ENCODE measurements at places on chromosomes 7 and 10. TPM values are rescaled to one million over a fixed set of nuclear protein-coding genes. Genes with fewer than 3 reads are reported as not detected.

Gene RBM20
- 0.23 TPM for total RNA-seq

Gene MBLAC1
- total RNA-seq, result 5.3 TPM

Gene PNLIPRP3
- total RNA-seq, result not detected

Gene NODAL
- total RNA-seq, result 3.5 TPM

Gene DKK1
- total RNA-seq, result 5.3 TPM

Gene PDE6C
- not detected for total RNA-seq

Gene HEPACAM2
- total RNA-seq, result 0.23 TPM

Gene SRGN
- total RNA-seq, result 29.1 TPM

Gene SLC39A12
- total RNA-seq, result 20.1 TPM

Gene TSC22D4
- 33.7 TPM for total RNA-seq

Gene HILPDA
- total RNA-seq, result 17.5 TPM

Gene VSTM4
- total RNA-seq, result 7.8 TPM

Gene GRID2IP
- 2.1 TPM for total RNA-seq

Gene CTNNA3
- 9.7 TPM for total RNA-seq

Gene EIF5AL1
- 0.23 TPM for total RNA-seq

Gene TOMM7
- total RNA-seq, result 189 TPM

Gene ADAM22
- 103 TPM for total RNA-seq

Gene CDHR1
- 5.3 TPM for total RNA-seq

Gene GNG11
- total RNA-seq, result 6.5 TPM

Gene CPED1
- 4.4 TPM for total RNA-seq

Gene SPDYE6
- not detected for total RNA-seq

Gene SERPINE1
- total RNA-seq, result 0.23 TPM

Gene FAM53B
- 25.4 TPM for total RNA-seq

Gene ATG9B
- total RNA-seq, result 3.9 TPM

Gene MACC1
- total RNA-seq, result 0.23 TPM

Gene AKR1C2
- total RNA-seq, result 21.2 TPM

Gene CTAGE15
- total RNA-seq, result 0.69 TPM

Gene CFAP70
- total RNA-seq, result 6.0 TPM

Gene PRTFDC1
- 31.8 TPM for total RNA-seq

Gene COL28A1
- total RNA-seq, result 1.4 TPM

Gene MUC12
- 0.23 TPM for total RNA-seq

Gene ERVW-1
- total RNA-seq, result not detected

Gene BTBD16
- not detected for total RNA-seq

Gene AEBP1
- 9.7 TPM for total RNA-seq

Gene RGS10
- total RNA-seq, result 12.9 TPM

Gene PAX4
- not detected for total RNA-seq

Gene FAM25C
- total RNA-seq, result not detected

Gene FOXI2
- total RNA-seq, result not detected

Gene SMO
- total RNA-seq, result 15.5 TPM

Gene CYP3A5
- total RNA-seq, result not detected

Gene ZP3
- total RNA-seq, result 1.4 TPM

Gene MBL2
- total RNA-seq, result not detected

Gene MYH16
- total RNA-seq, result not detected

Gene TFR2
- 9.2 TPM for total RNA-seq

Gene TLX1
- total RNA-seq, result not detected

Gene IQCE
- total RNA-seq, result 21.2 TPM
